ENCODE measurements at places on chromosomes 16 and 17.

DNA sequence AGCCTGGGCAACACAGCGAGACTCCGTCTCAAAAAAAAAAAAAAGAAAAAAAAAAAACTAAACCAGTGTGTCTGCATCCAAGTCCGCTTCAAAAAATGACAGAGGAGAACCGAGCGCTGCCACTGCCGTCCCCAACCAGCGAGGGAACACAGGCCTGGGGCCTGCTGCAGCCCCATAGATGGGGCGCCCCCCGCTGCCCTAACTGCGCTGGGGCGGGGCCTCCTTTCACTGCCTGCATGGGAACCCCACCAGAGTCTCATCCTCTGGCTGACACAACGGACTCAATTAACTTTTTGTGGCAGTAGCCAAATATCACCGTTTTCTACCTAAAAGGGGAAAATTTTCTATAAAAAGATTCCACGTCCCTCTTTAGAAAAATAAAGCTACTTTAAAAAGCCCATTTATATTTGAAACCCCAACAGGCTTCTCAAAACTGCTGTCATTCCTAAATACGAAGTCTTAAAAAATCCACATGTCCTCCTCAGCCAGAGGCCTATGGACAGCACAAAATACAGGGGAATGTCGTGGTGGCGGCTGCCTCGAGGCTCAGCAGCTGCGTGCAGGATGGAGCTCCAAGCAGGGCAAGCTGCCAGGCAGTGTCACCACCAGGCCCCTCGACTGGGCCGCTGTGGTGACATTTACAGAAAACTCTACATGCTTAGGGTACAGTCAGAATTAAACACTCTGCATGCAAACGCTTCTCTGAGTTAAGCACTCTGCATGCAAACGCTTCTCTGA, 30.3 kb downstream of the KLHDC4 start:
- DNase-seq = no peak

- DNase-seq = peak; percentile 72
Measured at GRCh38 chr17:63476854-63477479, at the start of gene ACE. Gene ACE (plus strand): TSS chr17:63477061. CDS start chr17:63477095, 34 bp downstream.

- peak; percentile 9 for DNase-seq
Measured at GRCh38 chr17:66032082-66032712, 159.7 kb downstream of the CEP112 start.

DNA sequence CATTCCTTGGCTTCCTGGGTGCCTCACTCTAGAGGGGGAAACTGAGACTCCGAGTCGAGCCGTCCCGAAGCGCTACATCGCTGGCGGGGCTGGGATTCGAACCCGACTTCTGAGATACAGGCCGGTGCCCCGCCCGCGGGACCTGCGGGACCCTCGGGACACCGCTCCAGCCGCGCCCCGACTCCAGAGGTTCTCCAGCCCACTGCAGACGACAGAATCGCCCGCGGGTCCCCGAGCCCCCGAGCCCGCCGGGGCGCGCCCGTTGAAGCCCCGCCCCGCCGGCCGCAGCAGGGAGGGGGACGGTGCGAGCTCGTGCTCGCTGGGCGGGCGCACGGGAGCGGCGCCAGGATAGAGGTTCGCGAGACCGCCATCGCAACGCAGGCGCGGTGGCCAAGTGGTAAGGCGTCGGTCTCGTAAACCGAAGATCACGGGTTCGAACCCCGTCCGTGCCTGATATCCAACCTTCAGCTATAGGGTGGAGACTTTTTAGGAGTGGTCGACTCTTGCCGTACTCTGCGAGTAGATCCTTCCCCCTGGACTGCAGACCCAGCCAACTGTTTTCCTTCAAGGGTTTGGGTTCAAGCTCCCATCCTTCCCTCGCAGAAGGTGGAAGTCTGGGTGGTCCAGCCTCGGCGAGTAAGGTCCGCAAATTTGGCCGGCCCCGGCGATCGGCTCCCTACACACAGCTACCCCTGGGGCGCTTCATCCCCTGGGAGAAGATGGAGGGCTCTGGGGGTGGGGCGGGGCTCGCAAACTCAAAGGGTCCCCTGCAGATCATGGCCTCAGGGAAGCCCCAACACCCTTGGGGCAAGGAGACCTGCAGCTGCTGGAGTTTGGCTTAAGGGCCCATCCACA, 214.6 kb downstream of the MRTFB start:
- DNase-seq = peak; percentile 93
